Hair follicular keratinocyte (primary cell): ENCODE measurements at places on chromosomes 5 and 9. TPM values are rescaled to one million over a fixed set of nuclear protein-coding genes. Genes with fewer than 3 reads are reported as not detected.

BTNL9 gene
- total RNA-seq = not detected in 2 replicates

GFI1B gene
- not detected in 2 replicates for total RNA-seq

IFNA2 gene
- not detected in 2 replicates for total RNA-seq

PGGT1B gene
- 6.8 and 7.6 TPM in 2 replicates for total RNA-seq

NMUR2 gene
- total RNA-seq = not detected in 2 replicates

PRSS3 gene
- 25.7 and 40.3 TPM in 2 replicates for total RNA-seq

FCN2 gene
- total RNA-seq = not detected in 2 replicates

DDX4 gene
- total RNA-seq = not detected in 2 replicates

PPP2R2B gene
- 1.8 and 2.7 TPM in 2 replicates for total RNA-seq

IL4 gene
- not detected in 2 replicates for total RNA-seq

SLC22A5 gene
- total RNA-seq = 6.3 and 10.1 TPM in 2 replicates
